ENCODE measurements at places on chromosomes 6 and 20.

GRCh38 chr20:43689165-43689564 lies 22.3 kb downstream of the MYBL2 start:
- DNase-seq: no peak

- DNase-seq: no peak
These were observed 354.4 kb downstream of the FRK start for GRCh38 chr6:115706324-115706723.

DNA sequence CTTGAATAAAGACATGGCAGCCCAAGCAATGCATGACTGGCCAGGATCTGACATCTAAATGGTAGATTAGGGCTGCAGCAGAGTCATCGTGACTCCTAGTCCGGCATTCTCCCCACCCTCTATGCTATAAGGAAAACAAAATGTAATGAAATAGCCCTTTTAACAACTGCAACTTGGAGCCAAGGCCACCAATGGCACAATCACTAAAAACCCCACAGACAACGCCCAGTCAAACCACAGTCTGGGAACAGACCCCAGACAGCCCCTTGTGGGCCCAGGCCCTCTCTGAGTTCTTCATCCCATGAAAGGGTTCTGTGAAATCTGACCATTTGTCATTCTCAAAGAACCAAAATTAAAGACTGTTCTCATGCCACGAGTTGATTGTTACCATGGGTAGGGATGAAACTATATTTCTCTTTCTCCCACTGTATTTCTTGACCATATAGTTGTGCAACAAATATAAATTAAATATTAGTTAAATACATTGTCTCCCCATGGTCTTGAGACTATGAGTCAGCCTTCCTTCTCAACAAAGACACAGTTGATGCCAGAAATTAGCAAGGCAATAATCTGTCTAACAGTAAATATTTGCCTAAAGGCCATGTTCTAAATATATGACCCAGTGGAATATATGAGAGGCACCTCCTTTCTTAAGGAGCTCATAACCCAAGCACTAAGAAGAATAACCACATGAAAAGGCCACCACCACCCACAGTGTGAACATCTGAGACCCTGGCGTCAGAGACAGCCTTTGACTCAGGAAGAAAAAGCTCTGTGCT lies 85.6 kb upstream of the SSTR4 start:
- no peak for DNase-seq

DNA sequence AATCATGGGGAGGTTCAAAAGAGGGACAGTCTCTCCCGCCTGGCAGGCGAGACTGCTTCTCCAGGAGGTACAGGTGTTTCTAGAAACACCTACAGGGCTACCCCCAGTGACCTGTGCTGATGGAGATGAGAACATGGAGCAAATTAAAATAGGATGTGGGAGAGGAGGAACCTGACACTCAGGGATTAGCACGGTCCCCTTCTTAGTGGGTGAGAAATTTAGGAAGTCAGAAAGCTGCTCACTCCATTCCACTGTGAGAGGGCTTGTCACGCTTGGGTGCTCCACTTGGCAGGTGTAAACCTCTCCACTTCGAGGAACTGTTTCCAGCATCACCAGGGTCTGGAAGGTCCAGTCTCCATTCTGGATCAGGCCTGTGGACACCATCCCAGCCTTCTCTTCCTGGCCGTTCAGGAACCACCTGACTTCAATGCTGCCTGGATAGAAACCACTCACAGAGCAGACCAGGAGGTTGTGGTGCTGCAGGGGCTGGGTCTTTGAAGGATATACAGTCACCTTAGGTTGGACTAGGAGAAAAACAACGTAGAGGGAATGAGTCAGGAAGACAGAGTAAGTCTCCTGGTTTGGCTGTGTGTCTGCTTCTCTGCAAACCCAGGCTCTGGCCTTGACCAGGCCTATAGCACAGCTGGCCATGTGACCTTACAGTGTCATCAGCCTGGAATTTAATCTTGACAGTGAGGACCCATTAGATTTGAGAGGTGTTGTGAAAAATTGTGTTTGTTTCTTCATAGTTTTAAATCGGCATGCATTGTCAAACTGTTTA lies 8.1 kb downstream of the HLA-DRB1 start:
- no peak for DNase-seq

GRCh38 chr20:7924692-7925091 lies 15.6 kb downstream of the HAO1 start:
- DNase-seq: no peak

DNA sequence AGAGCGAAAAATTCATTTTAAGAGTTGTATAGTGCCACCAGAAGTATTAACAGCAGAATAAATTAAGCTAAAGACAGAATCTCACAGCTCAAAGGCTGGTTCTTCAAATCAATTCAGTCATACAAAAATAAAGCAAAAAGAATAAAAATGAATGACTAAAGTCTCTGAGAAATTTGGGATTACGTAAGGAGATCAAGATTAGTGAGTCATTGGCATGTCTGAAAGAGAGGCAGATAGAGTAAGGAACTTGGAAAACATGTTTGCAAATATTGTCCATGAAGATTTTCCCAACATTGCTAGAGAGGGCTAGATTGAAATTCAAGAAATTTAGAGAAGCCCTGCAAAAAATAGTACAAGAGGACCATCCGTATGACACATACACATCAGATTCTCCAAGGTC lies 1413.9 kb upstream of the ADGRB3 start:
- no peak for DNase-seq

DNA sequence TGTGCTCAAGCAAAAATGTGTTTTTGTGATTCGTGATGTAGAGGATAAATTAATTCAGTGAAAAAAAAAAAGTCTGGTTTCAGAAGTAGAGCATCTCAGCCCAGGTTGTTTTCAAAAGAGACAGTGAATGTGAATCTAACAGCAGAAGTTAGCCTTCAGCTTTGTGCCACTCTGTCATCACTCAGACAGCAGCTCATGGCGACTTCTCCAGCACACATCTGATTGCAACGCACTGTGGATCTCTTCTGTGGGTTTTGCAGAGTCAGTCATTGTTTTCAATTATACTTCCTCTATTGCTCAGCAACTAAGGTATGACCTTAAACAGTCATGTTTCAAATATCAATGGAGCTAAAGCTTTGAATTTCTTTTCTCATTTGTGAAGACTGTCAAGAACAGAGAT lies 335.5 kb upstream of the POU3F2 start:
- DNase-seq: no peak

GRCh38 chr6:7899101-7899888 lies 11.3 kb downstream of the TXNDC5 start:
- no peak for DNase-seq

- DNase-seq: no peak
These were observed 32.0 kb upstream of the POU5F1 start for GRCh38 chr6:31202259-31203166.

DNA sequence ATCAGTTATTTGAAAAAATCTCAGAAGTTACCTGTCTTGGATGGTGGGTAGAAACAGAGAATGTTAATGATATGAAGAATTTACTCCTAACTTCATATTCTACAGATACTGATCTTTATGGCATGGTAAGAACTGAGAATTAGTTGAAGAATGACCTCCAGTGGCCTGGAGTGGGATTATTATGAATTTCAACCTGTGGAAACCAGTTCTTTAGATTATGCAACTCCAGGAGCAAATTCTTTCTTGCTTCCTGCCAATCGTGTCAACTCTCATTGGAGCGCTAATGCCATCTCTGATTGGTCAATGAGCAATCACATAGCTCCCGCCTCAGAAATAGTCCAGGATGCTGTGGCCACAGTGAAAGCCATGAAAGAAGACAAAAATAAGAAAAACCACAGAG lies 40.6 kb downstream of the LYRM2 start:
- DNase-seq: no peak

- no peak for DNase-seq
These were observed 5.7 kb upstream of the NECAB3 start for GRCh38 chr20:33679758-33680485.

DNA sequence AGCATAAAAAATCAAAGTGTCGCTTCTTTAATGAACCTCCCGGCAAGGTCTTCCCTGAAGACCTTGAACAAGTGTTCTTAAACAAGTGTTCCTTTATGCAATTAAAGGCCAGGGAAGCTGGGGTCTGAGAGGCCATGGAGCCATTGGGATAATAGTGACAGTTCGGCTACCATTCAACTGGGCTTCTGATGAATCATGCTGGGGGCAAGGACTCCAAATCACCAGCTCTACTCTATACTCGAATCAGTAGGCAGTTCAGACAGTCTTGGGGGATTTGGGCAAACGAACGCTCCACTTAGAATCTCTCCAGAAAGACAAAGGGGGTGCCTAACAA lies 34.7 kb upstream of the EZR start:
- no peak for DNase-seq

DNA sequence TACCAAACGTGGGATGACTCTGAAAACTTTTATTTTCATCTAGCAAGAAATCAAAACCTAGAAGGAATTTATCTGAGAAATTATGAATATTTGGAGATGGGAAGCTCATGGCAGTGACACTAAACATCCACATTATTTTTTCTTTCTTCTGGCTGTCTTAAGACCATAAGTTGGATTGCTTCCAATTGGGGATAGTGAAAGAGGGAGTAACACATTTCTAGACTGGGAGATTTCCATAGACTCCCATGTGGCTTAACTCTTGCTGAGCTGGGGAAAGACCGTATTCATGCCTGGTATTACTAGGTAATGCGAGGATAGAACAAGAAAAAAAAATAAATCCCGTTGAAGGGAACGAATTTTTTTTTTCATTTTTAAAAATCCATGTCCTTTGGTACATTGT lies 120.0 kb downstream of the UTRN start:
- no peak for DNase-seq

GRCh38 chr20:51341581-51341980 lies 200.9 kb downstream of the NFATC2 start:
- DNase-seq: no peak
